ENCODE measurements at places on chromosomes 5 and 9.
A peak's percentile ranks its signal among the peaks of the same experiment; 100 is the strongest.

GRCh38 chr9:89426384-89426961 lies 71.4 kb downstream of the SEMA4D start:
- DNase-seq = no peak

GRCh38 chr9:21060919-21061561 lies 16.7 kb downstream of the IFNB1 start:
- no peak for DNase-seq

DNA sequence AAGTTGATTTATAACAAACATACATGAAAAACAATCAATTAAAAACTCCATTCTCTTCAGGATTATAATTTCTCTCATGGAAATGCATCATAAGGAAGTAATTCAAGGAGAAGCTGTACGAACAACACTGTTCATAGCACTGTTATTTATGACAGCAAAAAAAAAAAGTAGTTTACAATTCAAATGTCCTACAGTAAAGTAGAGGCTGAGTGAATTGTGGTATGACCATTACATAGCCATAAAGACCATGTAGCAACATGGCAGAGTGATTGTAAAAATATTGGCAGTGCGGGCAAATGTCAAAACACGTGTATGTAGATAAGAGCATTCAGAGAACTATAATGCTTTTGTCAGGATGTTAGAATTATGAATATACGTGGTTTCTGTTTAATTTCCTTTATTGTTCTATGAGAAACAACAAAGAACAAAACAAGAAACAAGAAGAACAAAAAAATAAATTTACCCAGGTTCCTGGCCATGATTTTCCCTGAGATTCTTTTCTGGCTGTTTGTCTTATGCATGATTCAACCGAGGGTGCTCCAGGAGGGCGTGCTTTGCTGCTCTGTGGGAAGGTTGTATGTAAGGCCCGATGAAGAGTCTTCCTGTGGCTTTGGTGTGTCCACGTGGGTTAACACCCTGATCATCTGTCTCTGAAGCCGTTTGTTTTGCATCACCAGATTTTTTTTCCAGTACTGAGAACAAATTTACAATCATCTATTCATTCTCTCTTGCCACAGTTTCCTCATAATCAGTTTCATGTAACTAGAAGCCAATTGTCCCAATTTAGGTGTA lies 28.8 kb downstream of the GCNT4 start:
- no peak for DNase-seq

DNA sequence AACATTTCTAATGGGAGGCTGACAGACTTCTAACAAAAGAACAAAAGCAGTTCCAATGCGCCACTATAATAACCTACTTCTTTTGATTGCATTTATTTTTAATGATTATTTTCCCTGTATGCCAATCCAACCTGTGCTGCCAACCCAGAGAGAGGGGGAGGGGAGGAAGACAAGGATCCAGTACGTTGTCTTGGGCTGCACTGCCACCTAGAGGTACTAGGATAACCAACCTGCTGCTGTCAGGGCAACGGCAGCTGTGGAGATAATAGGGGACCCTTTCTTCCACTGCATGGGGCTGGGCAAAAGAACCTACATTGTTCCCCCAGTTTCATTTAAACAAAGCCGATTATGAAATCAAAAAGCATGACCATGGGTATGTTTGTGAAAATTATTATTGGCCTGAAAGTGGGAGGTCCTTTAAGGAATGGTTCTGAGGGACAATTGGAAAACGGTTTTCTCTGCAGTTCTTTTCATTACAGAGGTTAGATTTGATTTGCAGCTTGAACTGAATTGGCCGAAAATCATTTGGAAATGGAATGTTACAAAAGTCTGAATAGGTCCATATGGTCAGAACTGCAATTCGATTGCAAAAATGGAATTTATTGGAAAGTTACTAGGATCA lies 101.3 kb downstream of the RASEF start:
- peak; percentile 90 for DNase-seq

- DNase-seq = peak; percentile 14
Measured at GRCh38 chr5:9513827-9514226, 32.0 kb downstream of the SEMA5A start.

DNA sequence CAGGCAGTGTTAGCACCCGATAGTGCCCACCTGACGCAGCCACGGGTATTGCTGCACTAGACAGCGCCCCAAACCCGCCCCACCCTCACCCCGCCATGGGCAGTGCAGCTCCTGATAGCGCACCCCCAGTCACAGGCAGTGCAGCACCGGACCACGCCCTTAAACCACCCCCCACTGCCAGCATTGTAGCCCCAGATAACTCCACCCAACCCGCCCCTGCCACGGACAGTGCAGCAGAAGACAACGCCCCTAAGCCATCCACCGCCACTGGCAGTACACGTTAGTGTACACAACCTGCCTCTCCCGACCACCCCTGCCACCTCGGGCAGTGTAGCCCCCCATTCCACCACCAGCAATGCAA lies 825 bp upstream of the PCAT7 start:
- DNase-seq = no peak

GRCh38 chr9:33429256-33429985 lies 18.0 kb downstream of the AQP3 start:
- no peak for DNase-seq

Measured in MCF 10A (cell line).